Stimulated activated memory B cell treated with anti-CD40 and anti-IgM and Interleukin-4, amounts not matched to agents 10 μg/mL and 1 μg/mL and 100 μg/mL, for 72 hours (primary cell): ENCODE measurements at places on chromosomes 16 and 17.

DNA sequence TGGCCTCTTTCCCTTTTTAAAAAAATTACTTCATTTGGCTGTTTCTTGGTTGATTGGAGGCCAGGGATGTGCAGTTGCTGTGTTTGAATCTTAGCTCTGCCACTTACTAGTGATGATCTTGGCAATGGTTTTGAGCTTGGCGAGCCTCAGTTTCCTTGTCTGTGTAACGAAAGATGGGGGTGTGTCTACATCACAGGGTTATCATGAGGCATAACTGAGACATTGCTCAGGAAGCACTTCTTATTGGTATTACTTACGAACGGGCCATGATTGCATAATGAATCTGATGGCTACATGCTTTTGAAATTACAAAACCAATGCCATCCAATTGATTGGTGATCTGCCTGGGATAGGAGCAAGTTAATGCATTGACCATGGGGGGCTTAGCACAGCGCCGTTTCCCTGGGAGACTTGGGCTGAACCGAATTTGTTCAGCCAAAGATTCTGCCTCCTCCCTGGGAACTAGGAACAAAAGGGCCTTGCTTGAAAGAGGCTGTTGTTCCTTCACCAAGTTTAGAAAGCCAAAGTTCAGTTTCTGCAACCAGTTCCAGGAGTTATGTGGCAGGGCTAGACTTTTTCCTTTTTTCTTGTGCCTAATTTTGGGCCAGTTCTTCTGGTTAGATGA is 21.9 kb downstream of the CMIP start:
- no peak for ATAC-seq

- no peak for ATAC-seq
Measured at GRCh38 chr17:19365833-19366636, 3.5 kb upstream of the B9D1 start.

DNA sequence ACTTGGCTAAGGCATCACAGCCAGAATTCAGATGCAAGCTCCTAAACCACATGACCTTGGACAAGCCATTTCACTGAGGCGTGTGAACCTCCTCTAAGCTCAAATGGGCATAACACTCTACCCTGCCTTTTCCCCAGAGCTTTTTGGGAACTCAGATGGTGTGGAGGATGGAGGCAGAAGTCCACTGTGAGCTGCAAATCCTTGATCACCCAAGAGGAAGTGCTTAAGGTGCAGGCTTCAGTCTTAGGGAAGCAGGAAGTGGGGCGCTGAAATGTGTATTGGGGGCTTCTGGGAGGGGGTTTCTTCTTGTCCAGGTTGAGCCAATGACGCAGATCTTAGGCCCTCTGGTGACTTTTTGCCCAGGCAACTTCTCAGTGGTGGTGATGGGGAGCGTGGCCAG is 12.9 kb downstream of the CIITA start:
- no peak for ATAC-seq

- ATAC-seq: no peak
Measured at GRCh38 chr16:17466876-17467275, 3.9 kb downstream of the XYLT1 start.

DNA sequence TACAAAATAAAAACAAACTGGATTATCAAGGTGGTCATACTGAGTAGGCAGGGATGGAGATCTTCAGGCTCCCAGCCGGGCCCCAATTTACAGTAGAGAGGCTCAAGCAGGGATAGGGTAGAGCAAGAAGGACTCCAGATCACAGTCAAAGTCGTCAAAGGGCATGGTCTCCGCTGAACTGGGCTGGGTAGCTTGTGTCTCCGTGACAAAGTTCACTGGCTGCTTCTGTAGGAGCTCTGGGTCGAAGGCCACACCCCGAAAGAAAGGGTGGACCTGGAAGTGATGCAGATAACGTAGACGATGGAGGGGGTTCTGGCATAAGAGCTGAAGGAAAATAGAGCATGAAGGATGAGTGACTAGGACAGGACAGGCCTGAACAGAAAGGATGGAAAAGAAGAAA is 3.6 kb downstream of the RSKR start:
- ATAC-seq: no peak

DNA sequence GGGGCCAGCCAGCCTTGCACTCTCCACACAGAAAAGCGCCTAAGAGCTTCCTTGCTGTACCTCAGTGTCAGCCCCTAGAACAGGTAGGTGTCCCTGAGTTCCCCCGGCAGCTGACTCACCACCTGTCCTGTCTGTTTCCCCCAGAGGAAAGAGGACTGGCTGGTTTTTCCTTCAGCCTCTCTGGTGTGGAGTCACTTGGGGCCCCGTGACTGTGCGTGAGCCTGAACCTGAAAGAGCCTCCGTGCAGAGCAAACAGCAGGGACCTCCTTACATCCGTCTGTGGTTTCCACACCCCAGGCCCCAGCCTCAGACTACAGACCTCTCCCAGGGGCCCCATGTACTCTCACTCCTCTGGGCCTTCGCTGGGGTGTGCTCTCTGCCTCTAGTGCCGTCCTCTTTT is 87.8 kb downstream of the GNAO1 start:
- ATAC-seq: peak; percentile 74

GRCh38 chr17:40545660-40546059 is 19.6 kb downstream of the CCR7 start:
- no peak for ATAC-seq

- no peak for ATAC-seq
Measured at GRCh38 chr16:11253009-11253994, 2.7 kb downstream of the SOCS1 start.

DNA sequence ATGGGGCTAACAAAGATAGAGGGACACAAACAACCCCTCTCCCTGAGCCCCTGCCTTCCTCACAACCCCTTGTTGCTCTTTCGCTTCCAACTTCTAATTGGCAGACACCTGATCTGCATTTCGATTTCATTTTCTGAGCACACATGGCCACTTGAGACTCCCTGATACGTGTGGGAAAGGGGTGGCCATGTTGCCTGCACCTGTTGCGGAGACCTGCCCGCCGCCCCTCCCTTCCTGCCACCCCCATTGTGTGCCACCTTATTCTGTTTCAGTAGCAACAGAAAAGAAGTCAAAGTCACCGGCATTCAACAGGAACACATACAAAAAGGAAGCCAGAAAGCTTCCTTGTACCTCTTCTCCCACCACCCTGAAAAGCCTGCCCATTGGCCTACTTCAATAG is 254.7 kb upstream of the SOX9 start:
- no peak for ATAC-seq

DNA sequence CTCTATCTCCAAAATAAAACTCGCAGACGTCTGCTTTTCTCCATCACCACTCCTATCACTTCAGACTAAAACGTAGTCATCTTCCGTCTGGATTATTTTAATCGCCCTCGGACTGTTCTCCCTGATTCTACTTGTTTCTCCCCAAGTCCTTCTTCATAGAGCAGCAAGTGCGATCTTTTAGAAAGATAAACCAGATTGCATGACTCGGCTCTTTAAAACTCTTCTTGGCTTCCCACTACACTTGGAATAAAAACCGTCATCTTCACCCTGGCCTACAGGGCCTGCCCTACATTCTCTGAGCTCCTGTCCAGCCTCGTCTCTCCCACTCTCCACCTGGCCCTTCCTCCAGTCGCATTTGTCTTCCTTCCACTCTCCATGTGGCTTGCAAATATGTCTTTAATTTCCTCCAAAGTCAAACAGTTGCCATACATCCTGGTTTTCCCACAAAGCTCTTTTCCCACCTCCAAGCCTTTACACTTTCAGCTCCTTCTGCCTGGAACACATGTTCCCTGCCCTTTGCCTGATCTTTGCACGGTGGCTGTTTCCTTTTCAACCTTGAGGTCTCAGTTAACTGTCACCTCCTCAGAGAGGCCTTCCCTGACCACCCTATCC is 70.5 kb upstream of the DHX40 start:
- no peak for ATAC-seq

- ATAC-seq: no peak
Measured at GRCh38 chr16:14388243-14388642, 241.8 kb downstream of the PARN start.

DNA sequence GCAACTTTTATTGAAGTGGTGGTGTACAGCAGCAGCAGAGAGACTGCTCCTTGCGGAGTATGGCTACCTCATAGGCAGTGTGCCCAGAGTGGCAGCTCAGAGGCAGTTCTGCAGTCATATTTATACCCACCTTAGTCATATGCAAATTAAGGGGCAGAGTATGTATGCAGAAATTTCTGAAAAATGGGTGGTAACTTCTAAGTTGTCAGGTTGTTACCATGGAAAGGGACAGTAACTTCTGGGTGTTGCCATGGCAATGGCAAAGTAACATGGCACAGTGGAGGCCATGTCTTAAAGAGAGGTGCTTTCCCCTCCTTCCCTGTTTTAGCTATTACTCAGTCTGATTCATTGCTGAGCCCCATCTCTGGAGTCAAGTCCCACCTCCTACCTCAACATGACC is 53.4 kb downstream of the MEOX1 start:
- peak; percentile 67 for ATAC-seq

GRCh38 chr16:57801098-57801808 is 1.0 kb downstream of the KIFC3 start:
- ATAC-seq: no peak

DNA sequence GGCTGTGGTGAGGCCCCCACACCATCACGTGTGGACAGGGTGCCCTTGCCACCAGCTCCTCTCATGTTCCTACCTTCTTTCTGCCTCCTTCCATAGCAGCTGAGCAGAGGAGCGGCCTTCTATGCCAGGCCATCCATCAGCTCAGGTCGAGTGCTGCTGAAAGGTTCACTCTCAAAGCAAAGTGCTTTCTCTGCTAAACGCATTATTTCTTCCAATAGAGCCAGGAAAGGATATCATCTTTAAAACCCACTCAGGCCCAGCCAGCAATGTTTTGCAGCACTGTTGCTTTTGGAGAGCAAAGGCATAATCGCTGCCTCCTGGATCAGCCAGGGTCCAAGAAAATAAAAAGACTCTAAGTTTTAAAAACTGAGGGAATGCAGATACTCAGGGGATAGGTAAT is 54.9 kb upstream of the GPRC5B start:
- ATAC-seq: no peak
